Central memory CD4-positive, alpha-beta T cell (primary cell): ENCODE measurements at places on chromosomes 6 and 20.

DNA sequence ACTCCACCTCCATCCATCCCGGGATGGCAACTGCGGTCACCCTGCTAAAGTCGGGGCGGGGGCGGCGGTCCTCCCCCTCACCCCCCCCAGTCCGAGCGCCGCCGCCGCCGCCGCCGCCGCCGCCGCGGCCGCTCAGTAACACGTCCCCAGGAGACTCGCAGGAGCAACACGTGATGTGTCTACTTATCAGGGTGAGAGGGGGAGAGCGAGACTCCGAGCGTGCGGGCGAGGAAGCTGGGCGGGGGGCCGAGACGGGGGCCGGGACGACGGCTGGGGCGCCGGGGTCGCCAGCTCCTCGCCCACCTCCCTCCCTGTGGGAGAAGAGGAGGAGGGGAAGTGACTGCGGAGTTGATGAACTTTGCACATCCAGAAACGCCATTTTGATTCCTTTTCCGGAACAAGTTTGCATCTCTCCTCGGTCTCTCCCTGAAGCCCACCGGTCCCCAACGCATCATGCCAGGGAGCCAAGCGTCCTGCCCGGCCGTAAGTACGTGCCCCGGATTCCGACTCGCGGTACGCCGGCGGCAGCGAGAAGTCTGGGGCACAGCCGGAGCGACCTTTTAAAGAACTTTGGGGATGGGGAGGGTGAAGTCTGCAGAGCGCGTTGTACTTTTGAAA, at the start of gene RREB1:
TSS of gene RREB1 (plus strand) at position 384 of the 618 bp plus-strand sequence. CDS start 73,951 bp downstream, outside the sequence.
- DNase-seq = peak; percentile 55

- no peak for DNase-seq
Measured at GRCh38 chr20:49375170-49375569, 97.3 kb upstream of the ZNFX1 start.

DNA sequence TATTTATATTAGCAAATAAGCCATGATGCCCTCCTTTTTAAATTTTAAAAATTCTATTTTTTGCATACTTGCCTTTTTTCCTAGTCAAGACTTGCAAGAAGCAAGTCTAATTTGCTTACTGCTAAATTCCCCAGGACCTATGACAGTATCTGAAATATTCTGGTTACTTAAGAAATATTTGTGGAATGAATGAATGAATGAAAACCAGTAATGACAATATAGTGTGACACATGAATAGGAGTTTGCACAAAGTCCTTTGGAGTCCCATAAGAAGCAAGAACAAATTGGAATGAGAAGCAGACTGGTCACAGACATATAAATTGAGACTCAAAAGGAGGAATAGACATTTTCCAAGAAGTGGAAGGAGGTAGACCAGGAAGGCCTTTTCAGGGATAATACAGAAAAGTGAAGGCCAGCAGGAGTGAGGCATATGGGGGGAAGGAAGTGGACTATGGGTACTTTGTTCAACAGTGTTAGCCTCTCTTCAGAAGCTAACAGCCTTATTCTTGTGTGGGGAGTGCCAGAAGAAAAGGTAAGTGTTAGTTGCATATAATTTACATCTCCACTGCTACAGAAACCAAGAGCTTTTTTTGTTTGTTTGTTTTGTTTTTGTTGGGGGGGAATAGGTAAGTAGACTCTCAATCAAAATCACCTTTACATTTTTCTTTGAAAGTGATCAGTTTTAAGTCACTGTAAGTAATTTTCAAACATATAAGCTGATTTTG, 93.6 kb upstream of the FAM184A start:
- no peak for DNase-seq

DNA sequence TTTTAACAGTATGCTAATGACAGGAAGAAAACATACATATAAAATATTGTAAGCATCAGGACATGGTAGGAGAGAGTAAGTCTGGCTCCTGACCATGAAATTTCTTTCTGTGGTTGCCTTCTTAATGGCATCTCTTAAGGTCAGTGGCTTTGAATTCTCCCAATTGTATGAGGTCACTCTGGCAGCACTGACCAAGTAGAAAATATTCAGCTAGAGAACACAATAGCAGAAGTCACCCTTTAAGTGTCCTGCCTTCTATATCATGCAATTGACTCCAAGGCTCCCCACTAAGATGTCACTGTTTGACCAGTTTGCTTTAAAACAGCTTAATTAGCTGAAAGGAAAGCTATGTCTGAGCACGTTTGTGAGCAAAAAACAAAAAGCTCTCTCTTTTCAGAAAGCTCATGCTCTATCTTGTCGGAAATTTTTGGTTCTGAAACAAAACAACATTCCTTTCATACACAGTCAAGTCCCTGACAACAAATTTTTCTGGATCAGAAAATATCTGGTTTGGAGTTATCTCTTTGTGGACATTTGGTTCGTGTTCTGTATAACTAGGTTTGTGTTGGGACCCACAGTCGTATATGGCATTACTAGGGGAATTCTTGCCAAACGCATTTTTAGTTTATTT, 120.9 kb upstream of the IFNGR1 start:
- DNase-seq = no peak

DNA sequence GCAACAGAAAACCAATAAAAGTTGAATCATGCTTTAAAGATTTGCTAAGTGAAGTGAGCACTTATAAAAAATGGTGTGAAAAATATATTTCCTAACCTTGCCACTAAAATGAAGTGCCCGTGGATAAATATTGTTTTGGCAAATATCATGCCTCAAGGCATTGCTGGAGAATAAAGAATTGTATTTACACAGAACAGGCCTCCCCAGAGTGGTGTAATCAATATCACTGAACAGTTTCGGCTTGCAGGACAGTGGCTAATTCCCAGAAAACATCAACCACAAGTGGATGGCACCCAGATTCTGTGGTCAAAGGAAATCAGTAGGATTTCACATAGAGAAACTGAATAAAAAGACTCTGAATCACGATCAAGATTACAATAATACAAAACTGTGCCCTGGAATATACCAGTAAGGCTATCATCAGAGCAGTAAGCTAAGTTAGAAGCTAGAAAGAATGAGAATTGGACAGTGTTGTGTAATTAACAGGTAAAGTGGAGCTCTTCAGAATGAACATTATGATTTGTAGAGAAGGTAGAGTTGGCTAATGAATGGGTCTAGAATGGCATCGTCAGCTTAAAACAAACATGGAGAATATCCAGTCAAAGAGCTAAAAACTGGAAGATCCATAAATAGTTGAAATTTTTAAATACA, 1026.9 kb upstream of the ADGRB3 start:
- no peak for DNase-seq

GRCh38 chr20:60294632-60295031, 336.4 kb downstream of the CDH26 start:
- no peak for DNase-seq

- DNase-seq = peak; percentile 40
Measured at GRCh38 chr6:31734821-31735406, 1.4 kb downstream of the CLIC1 start.

- DNase-seq = no peak
Measured at GRCh38 chr20:56799187-56799586, 170.1 kb downstream of the TFAP2C start.

- no peak for DNase-seq
Measured at GRCh38 chr20:40245829-40246228, 443.2 kb downstream of the MAFB start.

- peak; percentile 90 for DNase-seq
Measured at GRCh38 chr6:134240665-134241431, 77.1 kb downstream of the SGK1 start.

- DNase-seq = no peak
Measured at GRCh38 chr6:111761783-111762312, 111.4 kb downstream of the FYN start.

- DNase-seq = no peak
Measured at GRCh38 chr6:170137176-170137891, 153.5 kb downstream of the DLL1 start.

DNA sequence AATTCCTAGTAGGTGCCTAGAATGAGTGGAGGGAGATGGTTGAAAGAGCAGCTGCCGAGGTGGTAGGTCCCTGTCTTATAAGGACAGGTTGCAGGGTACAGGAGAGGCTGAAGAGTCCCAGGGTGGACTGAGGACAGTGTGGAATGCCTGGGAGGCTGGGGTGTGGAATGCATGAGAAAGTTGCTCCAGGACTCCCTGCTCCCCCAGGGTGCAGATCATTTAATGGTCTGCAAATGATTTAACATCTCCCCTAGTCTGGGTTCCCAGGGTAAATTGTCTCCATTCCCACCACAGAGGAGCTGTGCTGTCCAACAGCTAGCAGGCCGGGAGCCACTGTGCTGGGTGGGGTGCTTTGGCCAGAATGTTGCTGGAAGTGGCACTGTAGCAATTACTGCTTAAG, 76.0 kb downstream of the CD83 start:
- DNase-seq = no peak

DNA sequence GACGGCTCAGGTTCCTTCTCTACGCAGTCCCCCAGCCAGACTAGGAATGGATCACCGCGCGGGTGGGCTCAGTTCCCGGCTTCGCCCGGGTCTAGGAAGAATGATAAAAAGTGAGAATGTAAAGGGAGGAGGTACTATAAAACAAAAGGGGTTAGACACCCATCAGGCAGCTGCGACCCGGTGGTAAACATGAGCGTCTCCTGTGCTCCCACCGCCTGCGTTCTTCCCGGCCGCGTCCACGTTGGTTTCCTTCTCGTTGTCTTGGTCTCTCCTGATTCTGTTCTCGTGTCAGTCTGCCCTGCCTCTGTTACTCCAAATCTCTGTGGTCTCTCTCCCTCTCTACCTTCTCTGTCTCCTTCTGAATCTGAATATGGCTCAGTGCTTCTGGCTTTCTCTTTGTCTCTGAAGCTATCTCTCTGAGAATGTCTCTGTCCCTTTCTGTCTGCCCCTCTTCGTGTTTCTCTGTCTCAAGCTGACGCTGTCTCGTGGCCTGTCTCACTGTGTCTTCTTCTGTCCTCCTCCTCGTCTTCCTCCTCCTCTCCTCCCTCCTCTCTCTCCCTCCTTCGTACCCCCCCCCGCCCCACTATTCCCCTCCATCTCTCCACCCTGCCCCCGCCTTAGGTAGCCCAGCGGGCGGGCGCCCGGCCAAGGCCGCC, 41.6 kb upstream of the FOXP4 start:
- DNase-seq = no peak

GRCh38 chr20:50308513-50309279, 118.1 kb downstream of the CEBPB start:
- DNase-seq = no peak

DNA sequence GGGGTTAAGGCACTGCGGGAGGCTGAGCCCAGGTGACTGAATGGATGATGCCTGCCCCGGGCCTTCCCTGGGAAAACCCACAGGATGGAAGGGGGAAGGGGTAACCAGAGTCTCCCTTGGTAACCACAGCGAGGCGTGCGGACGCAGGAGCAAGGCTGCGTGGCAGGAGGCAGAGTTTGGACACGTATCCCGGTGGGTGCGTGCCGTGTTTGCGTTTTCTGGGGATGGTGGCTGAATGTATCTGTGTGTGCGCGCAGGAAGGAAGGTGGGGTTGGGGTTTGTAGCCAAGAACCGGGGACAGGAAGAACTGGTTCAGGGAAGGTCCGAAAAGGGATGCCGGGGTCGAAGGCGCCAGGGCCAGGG, 1.8 kb downstream of the MDGA1 start:
- DNase-seq = no peak

GRCh38 chr20:41476446-41476845, 109.8 kb upstream of the EMILIN3 start:
- DNase-seq = no peak

- DNase-seq = no peak
Measured at GRCh38 chr20:17645010-17645409, 37.0 kb downstream of the RRBP1 start.
